Activated CD8-positive, alpha-beta memory T cell treated with anti-CD3 and anti-CD28 coated beads, Interleukin-2, amount 50 U/mL, for 4 hours (primary cell): ENCODE measurements at places on chromosomes 1 and 21.

DNA sequence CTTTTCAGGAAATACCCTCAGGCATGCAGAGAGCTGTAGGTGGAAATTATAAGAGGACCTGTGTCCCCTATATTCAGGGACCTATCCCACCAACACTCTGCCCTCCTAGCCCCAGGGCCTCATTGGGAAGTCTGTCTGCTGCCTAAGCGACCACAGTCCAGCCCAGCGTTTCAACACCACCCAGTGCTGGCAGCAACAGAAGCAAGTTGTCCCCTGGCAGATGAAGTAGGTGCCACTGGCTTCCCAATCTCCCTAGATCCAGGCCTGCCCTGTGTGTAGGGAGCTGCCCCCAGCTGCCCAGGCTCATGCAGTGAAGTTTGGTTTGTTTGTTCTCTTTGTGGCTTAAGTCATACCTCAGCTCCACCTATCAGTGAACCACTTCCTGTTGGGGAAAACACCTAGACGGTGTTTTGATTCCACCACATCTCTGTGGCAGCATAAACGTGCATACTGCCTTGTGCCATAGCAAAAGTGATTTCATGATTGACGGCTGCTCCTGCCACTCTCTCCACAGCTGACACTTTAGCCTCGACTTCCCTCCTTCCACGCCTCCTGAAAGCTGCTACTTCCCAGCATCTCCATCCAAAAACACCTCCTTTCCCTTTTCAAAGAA is 8.1 kb upstream of the LEFTY1 start:
- peak; percentile 46 for DNase-seq

DNA sequence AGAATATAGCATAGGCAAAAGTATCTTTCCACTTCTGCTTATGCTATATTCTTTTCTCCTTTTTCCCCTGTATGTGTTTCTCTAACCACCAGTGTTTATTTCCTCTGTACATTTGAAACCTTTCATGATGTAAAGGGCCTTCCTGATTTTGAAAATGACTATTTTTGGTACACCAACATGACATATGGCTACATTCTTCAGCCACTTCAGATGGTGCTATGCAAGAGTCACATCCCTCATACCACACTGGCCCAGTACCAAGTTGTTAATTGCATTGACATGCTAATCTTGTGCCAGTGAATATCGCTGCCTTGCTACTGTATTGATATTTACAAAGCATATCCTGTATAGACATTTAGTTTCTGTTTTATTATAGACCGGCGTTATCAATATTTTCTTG is 408.7 kb downstream of the NCAM2 start:
- DNase-seq, result no peak

DNA sequence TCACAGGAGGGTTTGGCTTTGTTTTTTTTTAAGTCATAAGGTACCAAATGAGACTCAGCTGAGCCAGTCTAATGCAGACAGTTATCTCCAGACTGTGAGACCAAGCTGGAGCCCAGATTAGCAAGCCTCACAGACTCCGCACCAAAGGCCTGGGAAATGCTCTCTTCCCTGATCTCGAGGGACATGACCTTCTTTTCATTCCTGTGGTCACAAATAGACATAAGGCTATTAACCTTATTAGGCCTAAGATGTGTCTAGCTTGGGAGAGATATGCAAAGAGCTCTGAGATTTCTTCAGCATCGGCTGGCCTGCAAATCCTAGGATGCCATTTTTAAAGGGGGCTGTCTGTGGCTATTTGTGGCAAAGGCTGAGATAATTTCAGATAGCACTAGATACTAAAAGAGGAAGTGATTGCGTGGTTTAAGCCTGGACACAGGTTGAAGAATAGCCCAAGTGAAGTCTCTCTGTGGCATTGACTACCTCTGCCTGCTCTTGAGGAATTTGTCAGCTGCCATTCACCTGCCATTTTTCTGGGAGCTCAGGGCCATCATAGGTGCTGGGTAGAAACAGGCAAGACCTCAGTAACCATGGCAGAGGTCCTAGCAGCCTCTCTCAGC is 301.3 kb downstream of the SIPA1L2 start:
- no peak for DNase-seq

DNA sequence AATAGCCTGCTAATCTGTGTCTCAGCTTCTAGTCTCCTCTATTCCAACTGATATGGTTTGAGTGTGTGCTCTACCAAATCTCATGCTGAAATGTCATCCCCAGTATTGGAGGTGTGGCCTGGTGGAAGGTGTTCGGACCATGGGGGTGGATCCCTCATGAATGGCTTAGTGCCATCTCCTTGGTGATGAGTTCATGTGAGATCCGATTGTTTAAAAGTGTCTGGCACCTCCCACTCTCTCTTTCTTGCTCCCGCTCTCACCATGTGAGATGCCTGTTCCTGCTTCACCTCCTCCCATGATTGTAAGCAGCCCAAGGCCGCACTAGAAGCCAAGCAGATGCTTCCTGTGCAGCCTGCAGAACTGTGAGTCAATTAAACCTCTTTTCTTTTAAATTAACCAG is 73.5 kb upstream of the CAMK1G start:
- no peak for DNase-seq

GRCh38 chr1:62384276-62385005 is 52.4 kb upstream of the USP1 start:
- DNase-seq, result no peak

- DNase-seq, result peak; percentile 71
Measured at GRCh38 chr1:167059045-167059808, 30.9 kb downstream of the GPA33 start.

DNA sequence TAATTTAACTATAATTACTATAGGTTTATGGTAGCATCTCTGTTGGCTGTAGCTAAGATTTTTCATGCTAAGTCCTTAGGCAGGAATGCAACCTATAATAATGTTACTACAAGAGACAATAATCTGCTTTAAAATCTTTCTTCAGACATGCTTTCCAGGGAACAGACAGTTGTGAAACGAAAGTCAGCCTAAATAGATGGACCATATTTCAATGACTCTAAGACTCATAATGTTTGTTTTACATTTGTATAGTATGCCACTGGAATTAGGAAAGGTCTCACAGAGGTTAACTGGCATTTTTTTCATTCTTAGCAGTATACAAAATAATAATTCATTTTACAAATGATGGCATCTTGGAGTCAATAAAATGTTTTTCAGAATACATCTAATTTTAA is 8.1 kb downstream of the RERE start:
- DNase-seq, result no peak

- no peak for DNase-seq
Measured at GRCh38 chr1:84350550-84350949, 47.7 kb upstream of the DNASE2B start.

GRCh38 chr1:28447679-28448078 is 58.2 kb upstream of the RCC1 start:
- no peak for DNase-seq
